Activated T-cell treated with anti-CD3 and anti-CD28 coated beads for 1 hour (primary cell): ENCODE measurements at places on chromosomes 16 and 17.

DNA sequence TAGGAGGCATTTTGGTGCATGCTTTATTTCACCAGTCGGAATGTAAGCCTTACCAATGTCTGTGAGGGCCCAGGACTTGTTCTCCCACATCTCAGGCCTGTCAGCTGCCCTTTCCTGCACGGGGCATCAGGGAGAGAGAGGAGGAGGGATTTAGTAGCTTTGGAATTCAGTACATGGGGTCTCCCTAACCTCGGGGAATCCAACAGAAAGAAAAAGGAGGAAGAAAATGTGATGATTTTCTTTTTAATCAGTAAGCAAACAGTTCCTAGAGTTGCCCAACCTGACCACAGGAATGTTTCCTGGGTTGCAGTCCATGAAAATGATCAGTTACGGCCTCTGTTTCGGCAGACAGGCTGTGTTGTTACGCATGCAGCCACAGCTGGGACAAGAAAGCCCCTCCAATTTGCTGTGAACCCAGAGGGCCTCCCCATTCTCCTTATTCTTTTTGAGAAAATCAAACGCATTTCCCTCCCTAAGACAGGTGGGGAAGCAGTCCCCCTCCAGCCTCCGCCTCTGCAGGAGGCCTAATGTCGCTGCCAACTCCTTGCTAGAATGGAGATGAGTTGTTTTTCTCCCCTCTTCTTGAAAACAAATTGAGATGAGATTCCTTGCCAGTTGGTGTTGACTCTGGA is 53.1 kb upstream of the TANGO6 start:
- DNase-seq, result no peak

- no peak for DNase-seq
These were observed 47.8 kb downstream of the RBFOX1 start for GRCh38 chr16:7380441-7380840.

DNA sequence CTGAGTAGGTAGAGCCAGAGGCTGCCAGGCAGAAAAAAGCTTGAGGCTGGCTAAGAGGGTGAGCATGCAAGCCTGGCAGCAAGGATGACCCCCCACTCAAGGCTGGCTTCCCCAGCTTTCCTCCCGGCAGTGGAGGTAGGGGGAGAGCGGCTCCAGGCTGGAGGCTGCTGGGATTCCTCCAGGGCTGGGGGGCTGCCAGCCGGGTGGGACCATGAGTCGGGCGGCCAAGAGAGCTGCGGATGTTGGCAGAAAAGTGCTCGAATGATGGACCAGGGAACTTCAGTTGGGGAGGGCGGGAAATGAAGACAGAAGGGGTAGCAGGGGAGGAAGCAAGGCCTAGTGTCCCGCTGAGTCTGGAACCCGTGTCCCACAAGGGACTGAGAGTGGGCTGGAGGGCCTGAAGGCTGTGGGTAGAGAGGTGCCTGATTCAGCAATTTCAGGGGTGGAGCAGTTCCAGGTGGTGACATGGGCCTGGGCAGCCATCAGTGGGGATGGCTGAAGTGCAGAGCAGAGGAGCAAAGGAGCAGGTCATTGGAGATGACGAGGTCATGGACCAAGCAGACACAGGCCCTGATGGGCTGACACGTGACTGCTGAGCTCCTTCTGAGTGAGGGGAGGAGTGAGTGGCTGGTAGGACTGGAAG is 20.3 kb downstream of the HSD11B2 start:
- no peak for DNase-seq

- DNase-seq, result no peak
These were observed 82.7 kb upstream of the CDYL2 start for GRCh38 chr16:80887062-80887461.

- DNase-seq, result no peak
These were observed 5.7 kb upstream of the KRT13 start for GRCh38 chr17:41511116-41511515.

GRCh38 chr17:74981318-74981978 is 6.0 kb upstream of the CDR2L start:
- no peak for DNase-seq

DNA sequence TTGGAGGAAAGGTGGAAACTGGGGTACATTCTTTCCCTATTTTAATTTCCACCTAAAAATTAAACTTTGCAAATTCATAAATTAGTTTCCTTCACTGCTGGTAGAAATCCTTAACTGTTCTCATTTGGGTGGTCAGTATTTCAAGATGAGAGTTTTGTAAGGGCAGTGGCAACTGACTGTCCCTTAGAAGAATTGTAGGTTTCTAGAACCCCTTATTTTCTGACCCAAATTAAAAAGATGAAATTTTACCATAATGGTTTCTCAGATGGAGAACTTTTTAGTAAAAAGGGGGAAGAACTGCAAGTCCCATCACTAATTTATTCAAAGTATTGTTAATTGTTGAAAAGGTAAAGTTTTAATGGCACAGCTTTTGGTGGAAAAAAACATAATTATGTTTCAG is 5.6 kb downstream of the IGF2BP1 start:
- DNase-seq, result no peak

DNA sequence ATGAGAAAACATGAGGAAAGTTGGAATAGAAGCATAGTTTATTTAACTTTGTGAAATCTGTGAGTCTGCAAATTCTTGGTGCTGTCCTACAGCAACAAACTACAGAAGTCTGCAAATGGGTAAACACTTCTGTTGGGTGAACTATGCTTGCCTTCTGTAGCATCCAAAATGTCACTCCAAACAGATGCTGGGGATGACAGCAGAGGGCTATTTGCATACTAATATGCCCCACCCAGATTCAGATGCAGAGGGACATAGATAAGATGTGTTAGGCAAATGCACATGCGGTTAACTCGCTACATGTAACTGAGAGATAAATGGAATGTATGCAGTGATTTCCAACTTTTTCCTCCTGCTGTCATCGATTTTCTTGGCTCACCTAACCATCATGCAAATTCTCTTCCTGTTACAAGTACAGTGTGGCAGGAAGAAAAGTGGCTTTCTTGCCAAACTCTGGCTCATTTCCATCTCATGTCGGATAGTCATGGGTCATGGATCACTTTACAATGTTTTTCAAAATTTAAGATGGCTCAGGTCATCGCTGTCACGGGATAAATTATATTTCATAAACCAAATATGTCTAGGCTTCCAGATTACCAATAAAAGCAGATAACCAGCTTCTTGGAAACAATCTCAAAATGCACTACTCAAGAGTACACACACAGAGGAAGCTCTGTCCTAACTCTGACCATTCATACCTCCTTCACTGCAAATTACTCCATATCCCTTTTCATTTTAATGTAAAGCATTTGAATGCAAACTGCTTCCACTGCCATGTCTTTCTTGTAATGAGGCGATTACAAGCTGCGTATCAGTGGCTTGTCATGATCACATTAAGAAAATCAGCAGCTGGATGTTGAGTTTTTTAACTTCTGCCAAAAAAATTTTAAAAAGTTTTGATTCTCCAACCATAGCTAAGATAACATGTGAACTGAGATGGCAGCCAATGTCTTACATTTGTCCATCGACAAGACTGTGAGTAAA is 47.7 kb downstream of the ADAMTS18 start:
- no peak for DNase-seq

DNA sequence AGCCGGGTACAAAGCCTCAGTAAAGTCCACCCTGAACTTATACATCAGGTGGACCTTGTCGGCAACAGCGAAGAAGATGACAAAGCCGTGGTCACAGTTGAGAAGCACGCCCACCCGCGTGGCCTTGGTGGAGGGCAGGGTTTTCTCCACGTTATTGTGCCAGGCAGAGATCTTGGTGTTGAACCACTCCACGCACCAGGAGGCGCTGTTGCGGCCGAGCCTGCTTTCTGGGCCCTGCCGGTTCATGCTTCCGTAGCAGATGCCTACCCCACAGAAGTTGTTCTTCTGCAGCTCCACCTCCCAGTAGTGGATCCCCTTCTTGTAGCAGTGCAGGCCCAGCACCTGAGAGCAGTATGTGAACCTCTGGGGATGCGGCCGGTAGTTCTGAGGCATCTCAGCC is 22.1 kb downstream of the TRIM25 start:
- DNase-seq, result peak; percentile 49

DNA sequence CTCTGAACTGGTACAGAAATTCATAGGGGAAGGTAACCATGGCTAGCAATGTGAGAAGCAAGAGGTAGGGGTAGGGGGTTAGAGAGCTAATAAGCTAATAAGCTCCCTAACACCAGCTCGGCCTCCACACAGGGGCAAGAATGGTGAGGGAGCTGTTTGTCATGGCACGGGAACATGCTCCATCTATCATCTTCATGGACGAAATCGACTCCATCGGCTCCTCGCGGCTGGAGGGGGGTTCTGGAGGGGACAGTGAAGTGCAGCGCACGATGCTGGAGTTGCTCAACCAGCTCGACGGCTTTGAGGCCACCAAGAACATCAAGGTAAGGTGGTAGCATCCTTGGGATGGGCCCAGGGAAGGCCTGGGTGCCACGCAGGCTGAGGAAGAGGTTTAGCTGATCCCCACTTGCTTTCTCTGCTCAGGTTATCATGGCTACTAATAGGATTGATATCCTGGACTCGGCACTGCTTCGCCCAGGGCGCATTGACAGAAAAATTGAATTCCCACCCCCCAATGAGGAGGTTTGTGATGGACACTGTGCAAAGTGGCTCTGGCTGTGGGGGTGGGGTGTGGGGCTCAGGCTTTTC is 3.5 kb upstream of the FTSJ3 start:
- DNase-seq, result no peak

DNA sequence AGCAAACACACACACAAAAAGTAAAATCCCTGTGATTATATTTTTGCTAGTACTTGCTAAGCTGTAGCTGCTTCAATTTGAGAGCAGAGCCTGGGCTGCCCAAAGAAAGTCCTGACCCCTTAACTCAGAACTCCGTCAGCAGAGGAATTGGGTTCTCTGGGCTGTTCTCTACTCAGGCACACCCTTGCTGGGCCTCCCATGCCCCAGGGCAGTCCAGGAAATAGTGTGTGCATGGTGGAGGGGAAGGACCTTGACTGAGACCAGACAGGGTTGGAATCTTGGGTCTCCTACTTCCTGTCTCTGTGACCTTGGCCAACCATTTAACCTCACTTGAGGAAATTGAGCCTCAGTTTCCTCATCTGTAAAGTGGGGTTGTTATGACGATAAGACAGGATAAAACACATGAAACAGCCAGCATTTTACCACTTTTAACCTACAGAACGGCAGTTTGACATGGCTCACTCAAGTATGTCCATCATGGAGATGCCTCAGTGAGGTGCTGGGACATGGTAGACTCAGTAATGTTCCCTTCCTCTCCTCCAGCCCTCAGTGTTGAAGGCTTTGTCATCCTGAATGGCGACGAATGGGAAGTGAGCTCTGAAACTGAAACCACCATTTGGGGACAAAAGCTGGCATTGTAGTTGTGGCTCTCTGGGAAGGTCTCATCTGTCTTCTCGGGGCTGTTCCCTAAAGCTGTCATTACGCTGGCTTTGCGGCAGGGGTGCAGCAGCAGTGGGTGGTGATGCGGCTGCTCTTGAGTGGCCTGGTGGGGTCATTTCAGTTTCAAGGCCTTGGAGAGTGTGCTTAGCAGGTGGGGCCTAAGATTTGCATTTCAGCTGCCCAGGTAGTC is 74.9 kb downstream of the CMIP start:
- no peak for DNase-seq

GRCh38 chr17:80921741-80922579 is 69.7 kb upstream of the CHMP6 start:
- DNase-seq, result no peak

GRCh38 chr17:66488864-66489263 is 186.5 kb downstream of the PRKCA start:
- no peak for DNase-seq

- DNase-seq, result no peak
These were observed 3.4 kb downstream of the NOG start for GRCh38 chr17:56596691-56597494.

GRCh38 chr17:77555121-77555591 is 403.3 kb upstream of the TNRC6C start:
- no peak for DNase-seq

DNA sequence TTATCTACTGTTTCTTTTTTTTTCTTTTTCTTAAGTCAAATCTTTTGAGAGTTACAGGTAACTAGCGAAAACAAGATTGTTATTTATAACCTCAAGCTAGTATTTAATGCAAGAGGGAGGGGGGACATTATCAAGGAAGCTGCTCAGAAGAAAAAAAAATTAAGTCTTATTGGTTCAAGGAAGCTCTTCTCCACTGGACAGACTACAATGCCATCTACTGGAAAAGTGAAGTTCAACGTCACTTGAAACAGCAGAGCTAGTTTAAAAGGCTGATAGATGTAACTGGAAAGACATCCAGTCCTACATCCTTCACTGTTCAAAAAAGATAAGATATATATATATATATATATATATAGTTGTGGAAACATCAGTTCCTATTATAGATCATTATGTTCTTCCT is 418.0 kb upstream of the PSMD7 start:
- no peak for DNase-seq

DNA sequence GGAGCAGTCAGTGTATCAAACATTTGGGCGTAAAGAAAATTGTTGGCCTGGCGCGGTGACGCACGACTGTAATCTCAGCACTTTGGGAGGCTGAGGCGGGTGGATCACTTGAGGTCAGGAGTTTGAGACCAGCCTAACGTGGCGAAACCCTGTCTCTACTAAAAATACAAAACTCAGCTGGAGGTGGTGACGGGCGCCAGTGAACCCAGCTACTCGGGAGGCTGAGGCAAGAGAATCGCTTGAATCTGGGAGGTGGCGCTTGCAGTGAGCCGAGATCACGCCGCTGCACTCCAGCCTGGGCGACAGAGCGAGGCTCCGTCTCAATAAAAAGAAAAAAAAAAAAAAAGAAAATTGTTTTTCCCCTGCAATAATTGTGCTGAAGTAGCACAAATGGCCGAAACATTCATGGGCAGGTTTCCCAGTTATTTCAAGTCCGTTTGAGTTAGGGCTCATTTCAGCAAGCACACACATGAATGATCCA is 1.4 kb downstream of the GCSH start:
- no peak for DNase-seq

GRCh38 chr17:58191241-58191896 is 1.2 kb upstream of the EPX start:
- no peak for DNase-seq

DNA sequence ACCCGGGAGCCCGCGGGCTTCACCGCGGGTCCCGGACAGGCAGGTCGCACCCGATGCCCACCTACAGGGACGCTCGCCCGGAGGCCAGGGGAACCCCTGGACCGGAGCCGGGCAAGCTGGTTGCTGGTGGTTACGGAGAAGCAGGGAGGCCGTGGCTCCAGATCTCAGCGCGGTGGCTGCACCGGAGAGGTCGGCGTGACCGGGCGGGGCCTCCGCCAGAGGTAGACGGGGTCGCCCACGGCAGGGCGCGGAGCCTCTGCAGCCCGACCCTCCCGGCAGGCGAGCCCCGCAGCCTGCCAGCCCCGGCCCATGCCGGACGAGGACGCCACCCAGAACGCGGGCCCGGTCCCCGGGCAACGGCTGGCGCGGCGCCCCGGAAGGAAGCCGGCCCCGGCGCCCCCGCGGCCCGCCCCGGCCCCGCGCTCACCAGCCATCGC is 341 bp downstream of the PCYT2 start:
- no peak for DNase-seq

- DNase-seq, result no peak
These were observed 75.8 kb downstream of the WNT3 start for GRCh38 chr17:46742565-46743270.
